ENCODE measurements at places on chromosomes 7 and 10. TPM values are rescaled to one million over a fixed set of nuclear protein-coding genes. Genes with fewer than 3 reads are reported as not detected.

Gene CPVL
- 12.3 TPM for total RNA-seq

Gene TCERG1L
- not detected for total RNA-seq

Gene MYL10
- 0.75 TPM for total RNA-seq

Gene PIK3AP1
- 2.9 TPM for total RNA-seq

Gene NKX1-2
- 0.11 TPM for total RNA-seq

Gene ACBD7
- total RNA-seq = 5.7 TPM

Gene IFIT1B
- total RNA-seq = not detected

Gene CTAGE6
- not detected for total RNA-seq

Gene CPA2
- total RNA-seq = not detected

Gene LAMB1
- total RNA-seq = 375 TPM

Gene MDFIC
- 29.2 TPM for total RNA-seq

Gene SRRM3
- total RNA-seq = 4.2 TPM

Gene C7orf25
- 4.5 TPM for total RNA-seq

Gene TFEC
- total RNA-seq = 0.40 TPM

Gene GTF2IRD1
- total RNA-seq = 16.1 TPM

Gene GATA3
- 0.87 TPM for total RNA-seq

Gene NT5C3A
- 44.7 TPM for total RNA-seq

Gene ZNF117
- 2.4 TPM for total RNA-seq

Gene MYOF
- total RNA-seq = 142 TPM

Gene PPP1R17
- not detected for total RNA-seq

Gene GNB2
- 96.3 TPM for total RNA-seq

Gene CLRN3
- total RNA-seq = not detected

Gene SUN3
- 1.2 TPM for total RNA-seq

Gene HNRNPH3
- 31.3 TPM for total RNA-seq

Gene H2BK1
- not detected for total RNA-seq

Gene HOGA1
- total RNA-seq = 1.9 TPM

Gene SEPTIN7
- 202 TPM for total RNA-seq

Gene LRRN3
- total RNA-seq = not detected

Gene SLC16A12
- total RNA-seq = 0.05 TPM

Gene PCDH15
- total RNA-seq = 0.68 TPM

Gene CHN2
- total RNA-seq = 0.79 TPM

Gene NME8
- total RNA-seq = not detected

Gene CCDC186
- 4.9 TPM for total RNA-seq

Gene TFPI2
- total RNA-seq = 19.6 TPM

Gene LIPF
- total RNA-seq = not detected

Gene NODAL
- not detected for total RNA-seq

Gene EN2
- 5.5 TPM for total RNA-seq

Gene LDB3
- not detected for total RNA-seq

Gene C7orf57
- total RNA-seq = 0.32 TPM

Gene DNAJB9
- total RNA-seq = 54.8 TPM

Gene FXYD4
- total RNA-seq = not detected

Gene POLR2J2
- total RNA-seq = 7.0 TPM

Gene OR2A7
- not detected for total RNA-seq

Gene NXPH1
- not detected for total RNA-seq

Gene MAP3K8
- total RNA-seq = 0.27 TPM

Gene HMX3
- 3.5 TPM for total RNA-seq

Gene LRRC18
- total RNA-seq = not detected

Gene ITGB8
- total RNA-seq = 50.9 TPM

Gene HOXA13
- total RNA-seq = 0.11 TPM

Gene SDHAF3
- total RNA-seq = 8.1 TPM

Gene MNX1
- total RNA-seq = 1.8 TPM

All from A375 (cell line).